ENCODE measurements at places on chromosomes 5 and 9.

- DNase-seq, result no peak
Observed at GRCh38 chr9:123929177-123929869, 603 bp downstream of the DENND1A start.

DNA sequence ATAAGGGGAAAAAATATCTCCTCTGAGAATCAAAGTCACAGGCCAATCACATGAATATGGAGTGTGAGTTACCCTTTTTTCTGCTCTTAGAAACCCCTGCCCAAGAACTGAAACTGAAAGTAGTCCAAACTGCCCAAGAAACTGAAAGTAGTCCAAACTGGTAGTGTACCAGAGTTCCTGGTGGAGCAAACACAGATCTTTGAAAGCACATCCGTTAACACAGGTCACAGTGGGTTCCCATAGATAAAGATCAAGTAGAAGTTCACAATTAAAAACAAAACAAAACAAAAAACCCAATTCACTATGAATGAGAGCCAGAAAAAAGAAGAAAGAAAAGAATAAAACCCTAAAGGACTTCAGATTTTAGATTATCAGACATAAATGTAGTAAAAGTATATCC is 332.4 kb upstream of the EFNA5 start:
- peak; percentile 62 for DNase-seq

DNA sequence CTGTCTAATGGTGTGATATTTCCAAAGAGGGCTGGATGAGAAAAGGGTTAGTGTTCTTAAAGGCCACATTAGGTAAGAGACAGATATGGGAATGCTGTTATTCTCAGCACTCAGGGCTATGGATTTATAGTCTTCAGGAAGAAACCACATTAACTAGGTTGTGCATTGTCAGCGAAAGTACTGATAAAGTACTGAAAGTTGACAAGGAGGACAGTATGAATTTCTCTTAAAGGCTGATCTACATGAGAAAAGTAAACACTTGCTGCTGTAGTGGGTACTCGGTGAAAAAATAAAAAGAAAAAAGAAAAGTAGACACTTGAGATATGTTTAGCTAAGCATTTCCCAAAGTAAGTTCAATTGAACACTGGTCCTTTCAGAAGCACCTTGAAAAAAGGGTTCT is 381.0 kb upstream of the RPS23 start:
- no peak for DNase-seq

DNA sequence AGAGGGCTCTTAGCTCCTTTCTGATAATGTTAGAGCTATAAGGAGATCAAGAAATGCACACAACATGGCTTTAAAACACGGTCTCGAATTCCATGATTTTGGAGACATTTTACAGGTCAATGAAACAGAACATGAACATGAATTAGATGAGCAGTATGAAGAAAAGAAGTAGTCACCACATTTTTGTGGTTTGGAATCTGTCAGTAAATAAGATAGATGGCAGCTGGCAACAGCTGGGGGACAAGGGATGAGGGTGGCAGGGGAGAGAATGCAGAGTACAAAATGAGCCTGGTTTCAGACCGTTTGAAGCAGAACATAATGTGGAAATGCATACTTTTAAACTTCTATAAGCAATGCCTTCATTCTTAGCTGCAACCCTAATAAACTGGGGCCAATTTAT is 107.1 kb downstream of the OXCT1 start:
- peak; percentile 75 for DNase-seq

DNA sequence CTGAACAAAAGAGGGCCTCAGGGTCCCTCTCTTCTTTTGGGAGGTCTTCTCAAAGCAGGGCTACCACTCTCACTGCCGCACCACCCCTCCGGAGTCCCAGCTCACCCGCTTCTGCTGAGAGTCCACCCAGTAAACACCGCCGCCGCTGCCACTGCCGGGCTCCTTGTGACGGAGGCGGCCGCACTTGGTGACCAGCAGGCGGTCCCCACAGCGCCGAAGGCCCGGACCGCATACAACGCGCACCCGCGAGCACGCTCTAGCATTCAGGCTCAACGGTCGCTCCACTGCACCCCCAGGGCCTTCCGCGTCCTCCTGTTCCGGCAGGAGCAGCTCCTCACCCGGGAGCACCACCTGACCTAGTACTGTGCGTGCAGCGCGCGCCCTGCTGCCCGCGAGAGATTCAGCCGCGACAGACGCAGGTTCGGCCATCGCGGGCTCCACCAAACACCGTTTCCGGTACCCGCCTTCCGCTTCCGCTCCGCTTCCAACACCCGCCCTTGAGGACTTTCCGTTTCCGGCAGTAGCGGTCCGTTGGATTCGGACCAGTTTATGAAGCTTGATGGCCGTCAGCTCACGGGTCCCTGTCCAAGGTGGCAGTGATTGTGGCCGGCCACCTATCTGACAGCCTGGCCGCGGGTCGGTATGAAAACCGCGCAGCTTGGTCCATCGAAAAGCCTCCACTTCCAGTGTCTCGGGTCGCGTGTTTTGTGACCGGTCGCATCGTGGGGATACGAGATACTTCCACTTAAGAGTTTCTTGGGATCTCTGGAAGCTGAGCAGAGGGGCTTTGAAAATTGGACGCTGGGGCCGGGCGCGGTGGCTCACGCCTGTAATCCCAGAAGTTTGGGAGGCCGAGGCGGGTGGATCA is at the start of gene EXOSC3:
Gene EXOSC3, minus strand, starts transcription at position 449 of the 868 bp plus-strand sequence. Its CDS starts 20 bp downstream, at position 429.
- DNase-seq, result peak; percentile 86

DNA sequence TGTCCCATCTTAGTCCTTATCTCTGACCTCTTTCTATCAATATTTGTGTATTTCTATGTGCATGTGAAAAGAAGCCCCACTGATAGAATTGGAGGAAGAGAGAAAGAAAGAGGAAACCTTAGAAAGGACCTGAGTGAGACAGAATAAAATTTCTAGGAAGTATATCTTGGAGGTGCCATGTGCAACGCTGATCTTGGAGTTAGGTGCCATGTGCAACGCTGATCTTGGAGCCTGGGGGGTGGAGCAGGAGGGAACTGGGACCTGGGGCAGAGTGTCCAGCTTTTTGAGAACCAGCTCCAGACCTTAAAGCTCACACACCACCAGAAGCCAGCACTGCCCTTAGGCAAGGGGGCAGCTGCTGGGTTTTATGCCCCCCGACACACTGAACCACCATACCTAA is 89.4 kb downstream of the SHC3 start:
- no peak for DNase-seq

GRCh38 chr9:126027566-126027965 is 280.4 kb downstream of the PBX3 start:
- DNase-seq, result no peak

- peak; percentile 89 for DNase-seq
Observed at GRCh38 chr9:109440797-109441287, 57.3 kb downstream of the PTPN3 start.

DNA sequence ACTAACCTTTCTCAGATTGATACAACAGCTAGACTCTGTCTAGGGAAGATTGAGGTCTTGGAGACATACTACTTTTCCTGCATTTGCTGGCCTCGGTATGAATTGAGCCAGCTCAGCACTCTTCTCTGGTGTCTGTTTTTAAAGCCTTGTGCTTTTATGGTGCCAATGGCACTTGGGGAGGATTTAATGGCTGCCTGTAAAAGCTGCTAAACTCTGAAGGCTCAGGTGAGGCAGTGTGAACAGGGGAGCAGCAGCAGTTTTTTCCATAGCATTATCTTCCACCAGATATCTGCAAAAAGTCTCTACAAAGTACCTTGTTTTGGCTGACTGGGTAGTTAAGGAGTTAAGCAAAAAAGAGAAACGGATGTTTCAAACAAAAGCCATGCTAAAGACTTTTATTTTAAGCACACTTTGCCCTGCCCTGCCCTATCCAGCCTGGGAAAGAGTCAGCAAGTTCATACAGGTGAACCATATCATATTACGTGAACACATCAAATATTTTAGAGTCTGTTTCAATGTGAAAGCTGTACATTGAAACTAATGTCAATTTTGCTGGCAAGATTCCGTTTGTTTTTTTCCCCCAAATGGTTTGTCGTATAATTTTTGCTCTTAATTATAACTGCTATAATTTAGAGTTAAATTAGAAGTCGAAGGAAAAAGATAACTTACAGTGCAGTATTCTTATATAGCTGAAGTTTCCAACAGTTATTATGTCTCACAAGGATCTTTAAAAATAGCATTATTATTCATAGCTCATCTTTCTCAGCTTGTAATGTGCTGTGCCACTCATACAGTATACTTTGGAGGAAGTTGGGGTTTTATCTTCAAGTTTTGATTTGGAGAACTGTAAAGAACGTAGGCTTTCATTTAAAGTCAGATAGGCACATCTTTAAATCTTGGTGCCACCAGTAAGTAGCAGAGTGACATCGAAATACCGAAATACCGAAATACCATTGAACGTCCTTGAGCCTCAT is 424.1 kb upstream of the CD180 start:
- no peak for DNase-seq

DNA sequence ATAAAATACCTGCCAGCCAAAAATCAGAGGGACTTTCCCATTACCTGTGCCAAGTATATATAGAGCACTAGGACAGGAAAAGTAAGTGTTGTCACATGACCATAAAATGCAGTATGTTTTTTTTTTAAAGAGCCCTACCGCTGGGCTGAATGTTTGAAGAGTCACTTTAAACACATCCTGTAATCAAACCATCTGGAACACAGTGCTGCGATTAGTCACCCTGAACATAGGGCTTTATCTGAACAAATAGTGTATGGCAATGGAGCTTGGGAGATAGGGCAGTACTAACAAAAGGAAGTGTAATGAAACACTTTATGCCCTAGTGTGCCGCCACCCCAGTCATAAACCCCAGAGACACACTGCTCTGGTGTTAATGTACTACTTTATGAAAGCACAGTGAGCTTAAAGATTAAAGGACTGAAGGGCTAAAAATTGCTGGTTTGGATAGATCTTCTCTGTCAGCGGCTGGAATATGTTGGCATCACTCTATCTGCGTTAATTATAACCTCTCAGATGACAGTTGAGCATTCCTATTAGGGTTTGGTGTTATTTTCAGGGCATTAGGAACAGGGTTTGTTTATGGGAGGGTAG is 90.4 kb downstream of the ZNF608 start:
- peak; percentile 83 for DNase-seq

- DNase-seq, result peak; percentile 16
Observed at GRCh38 chr5:1881098-1881572, 1.6 kb downstream of the IRX4 start.

DNA sequence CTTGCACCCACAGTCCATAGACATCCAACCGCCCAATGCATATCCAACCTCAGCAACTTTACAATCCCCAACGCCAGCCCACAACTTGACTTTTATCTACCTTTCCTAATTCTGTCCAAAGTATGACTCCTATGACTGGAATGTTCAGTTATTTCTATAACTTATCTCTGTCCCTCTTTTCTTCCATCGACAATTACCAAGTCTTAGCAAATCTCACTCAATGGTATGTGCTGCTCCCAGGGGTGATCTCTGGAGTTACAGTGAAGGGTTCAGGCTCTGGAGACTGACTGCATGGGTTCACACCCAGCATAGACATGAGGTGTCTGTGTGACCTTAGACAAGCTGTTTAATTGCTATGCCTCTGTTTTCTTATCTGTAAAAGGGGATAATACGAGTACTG is 106.9 kb downstream of the SPOCK1 start:
- DNase-seq, result peak; percentile 35

- DNase-seq, result no peak
Observed at GRCh38 chr9:19481971-19482404, 73.2 kb downstream of the ACER2 start.

GRCh38 chr5:35012796-35013195 is 35.0 kb downstream of the AGXT2 start:
- no peak for DNase-seq

- no peak for DNase-seq
Observed at GRCh38 chr5:90184764-90185163, 224.8 kb downstream of the CETN3 start.

DNA sequence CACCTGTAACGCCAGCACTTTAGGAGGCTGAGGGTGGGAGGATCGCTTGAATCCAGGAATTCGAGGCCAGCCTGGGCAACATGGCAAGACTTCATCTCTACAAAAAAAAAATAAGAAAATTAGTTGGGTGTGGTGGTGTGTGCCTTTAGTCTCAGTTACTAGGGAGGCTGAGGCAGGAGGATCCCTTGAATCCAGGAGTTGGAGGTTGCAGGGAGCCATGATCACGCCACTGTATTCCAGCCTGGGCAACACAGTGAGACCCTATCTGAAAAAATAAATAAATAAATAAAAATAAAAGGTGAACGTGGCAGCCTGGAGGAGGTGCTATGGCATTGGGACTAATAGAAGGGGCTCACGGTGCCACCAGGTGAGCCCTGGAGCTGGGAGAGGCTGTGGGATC is 7.1 kb downstream of the FGFR4 start:
- no peak for DNase-seq

Measured in fibroblast of the aortic adventitia (primary cell).